ENCODE measurements at places on chromosomes 2 and 18.
A peak's percentile ranks its signal among the peaks of the same experiment; 100 is the strongest.

GRCh38 chr2:176105078-176105729, 1.9 kb upstream of the HOXD11 start:
- no peak for DNase-seq

GRCh38 chr2:38797250-38797676, 19.3 kb downstream of the GEMIN6 start:
- DNase-seq: no peak

DNA sequence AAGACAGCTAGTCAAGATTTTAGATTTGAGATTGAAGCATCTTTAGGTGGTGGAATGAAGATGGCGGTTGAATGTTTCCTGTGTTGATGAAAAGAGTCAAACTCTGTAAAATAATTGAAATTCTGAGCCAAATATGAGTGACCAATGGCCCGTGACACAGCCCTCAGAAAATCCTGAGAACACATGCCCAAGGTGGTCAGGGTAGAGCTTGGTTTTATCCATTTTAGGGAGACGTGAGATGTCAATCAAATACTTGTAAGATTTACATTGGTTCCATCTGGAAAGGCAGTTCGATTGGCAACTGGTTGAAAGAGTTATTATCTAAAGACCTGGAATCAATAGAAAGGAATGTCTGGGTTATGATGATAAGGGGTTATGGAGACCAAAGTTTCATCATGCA, 198.0 kb upstream of the AGAP1 start:
- DNase-seq: no peak

GRCh38 chr18:59048048-59048363, 91.7 kb upstream of the SEC11C start:
- DNase-seq: no peak

DNA sequence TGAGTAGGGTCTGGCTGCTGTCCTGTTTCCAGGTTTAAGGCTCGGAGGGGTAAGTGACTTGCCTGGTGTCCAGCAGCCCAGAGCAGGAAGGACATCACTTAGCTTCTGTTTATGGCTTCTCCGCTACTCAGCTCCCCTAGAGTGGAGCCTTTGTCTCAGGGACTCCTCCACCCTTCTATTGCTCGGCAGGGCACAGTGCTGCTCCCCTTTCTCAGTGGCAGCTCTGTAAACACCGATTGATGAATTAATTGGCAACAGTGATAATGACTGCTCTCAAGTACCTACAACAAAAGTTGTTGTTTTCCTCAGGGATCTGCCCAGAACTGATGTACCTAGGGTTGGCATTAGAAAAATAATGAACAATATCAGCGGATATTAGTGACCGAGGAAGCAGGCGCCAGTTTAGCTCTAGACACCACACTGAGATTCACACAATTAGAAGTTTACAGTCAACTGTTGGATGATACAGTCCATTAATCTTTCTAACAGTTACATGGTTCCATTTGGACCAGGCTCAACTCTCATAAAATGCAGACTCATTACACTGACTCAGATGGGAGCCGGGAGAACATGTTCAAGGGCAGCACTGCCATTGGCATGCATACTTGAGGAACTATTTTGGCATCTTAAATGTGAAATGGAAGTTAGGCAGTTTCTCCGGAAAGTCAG, 265.7 kb downstream of the MTX2 start:
- DNase-seq: peak; percentile 94

GRCh38 chr2:234204480-234204879, 154.0 kb downstream of the SPP2 start:
- no peak for DNase-seq

DNA sequence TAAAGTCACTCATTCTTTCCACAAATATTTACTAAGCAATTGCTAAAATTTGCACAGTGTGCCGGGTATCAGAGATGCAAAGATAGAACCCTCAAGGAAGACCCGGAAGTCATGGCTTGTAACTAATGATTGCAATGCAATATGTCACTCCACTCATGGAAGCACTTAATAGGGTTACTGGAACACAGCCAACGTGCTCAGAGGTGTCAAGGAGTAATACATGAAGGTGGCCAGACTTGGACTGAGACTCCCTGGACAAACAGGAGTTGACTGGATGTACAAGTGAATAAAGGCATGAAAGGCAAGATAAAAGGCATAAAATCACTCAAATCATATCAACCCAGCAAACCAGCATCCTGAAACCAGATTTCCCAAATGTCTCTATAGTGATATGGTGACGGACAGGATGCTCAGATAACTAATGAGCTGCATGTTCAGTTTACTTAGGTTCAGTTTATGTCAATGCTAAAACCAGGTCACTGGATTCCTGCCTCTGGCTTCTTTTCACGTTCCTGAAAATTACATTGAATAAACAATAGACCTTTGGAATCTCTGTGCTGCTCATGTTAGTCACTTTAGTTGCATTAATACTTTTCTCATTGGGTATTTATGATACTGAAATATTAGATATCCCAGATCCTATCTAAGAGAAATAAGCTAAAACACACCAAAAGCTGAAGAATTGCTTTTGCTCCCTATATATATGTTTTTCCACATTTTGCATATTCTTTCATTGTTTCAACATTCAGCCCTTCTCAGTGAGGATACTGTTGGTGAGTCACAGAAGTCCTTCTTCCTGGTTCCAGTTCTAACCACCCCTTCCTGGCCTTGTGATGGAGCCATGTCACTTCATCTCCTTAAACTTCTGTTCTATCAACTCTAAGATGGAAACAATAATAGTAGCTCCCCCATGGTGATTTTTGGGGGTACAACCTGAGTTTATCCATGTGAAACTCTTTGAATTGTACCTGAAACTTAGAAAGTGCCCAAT, 688.9 kb upstream of the ID2 start:
- DNase-seq: no peak
